ENCODE measurements at places on chromosomes 4 and X. TPM values are rescaled to one million over a fixed set of nuclear protein-coding genes. Genes with fewer than 3 reads are reported as not detected.

- no peak for DNase-seq
- H3K36me3 ChIP-seq = no peaks in the 10 kb centered on the region
- H3K4me3 ChIP-seq = no peak overlapping the region
- H3K4me1 ChIP-seq = peaks cover 17% of the 10 kb centered on the region
Observed at GRCh38 chr4:24372881-24373280, 211.5 kb downstream of the DHX15 start.

DNA sequence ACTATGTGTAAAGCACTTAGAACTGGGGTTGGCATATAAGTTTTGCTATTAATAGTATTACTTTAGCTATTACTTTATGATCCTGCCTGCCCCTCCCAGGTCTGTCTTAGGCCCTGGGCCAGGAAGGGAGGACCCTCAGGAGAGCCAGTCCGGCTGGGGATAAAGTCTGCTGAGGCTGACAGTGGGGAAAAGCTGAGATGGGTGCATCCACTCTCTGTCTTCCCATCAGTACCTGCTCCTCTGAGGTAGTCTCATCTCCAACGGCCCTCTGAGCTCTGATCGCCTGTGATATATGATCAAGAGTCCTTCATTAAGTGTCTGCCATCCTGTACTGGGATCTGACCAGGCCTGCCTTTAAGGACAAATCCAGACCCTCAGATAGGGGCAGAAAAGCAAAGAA, 156.5 kb upstream of the PJA1 start:
- no peaks in the 10 kb centered on the region for H3K4me1 ChIP-seq
- H3K36me3 ChIP-seq = no peaks in the 10 kb centered on the region
- no peaks in the 10 kb centered on the region for H3K27me3 ChIP-seq
- DNase-seq = no peak
- H3K27ac ChIP-seq = no peak overlapping the region

DNA sequence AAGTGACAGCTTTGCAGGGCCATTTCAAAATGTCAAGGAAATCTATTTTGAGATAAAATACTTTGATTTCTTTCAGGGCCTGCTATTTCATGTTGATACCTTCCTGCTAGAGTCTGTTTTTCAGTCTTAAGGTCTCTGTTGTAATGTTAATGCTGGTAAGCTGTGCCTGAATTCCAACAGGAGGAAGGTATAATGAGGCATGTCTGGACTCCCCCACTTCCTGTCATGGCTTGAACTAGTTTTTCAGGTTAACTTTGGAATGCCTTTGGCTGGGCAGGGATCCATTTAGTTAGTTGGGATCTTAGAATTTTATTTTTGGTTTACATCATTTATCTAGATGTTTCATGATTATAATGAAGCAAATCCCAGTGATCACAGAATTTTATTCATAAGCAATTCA, 279.0 kb downstream of the CFAP47 start:
- no peaks in the 10 kb centered on the region for H3K36me3 ChIP-seq
- H3K4me3 ChIP-seq = no peak overlapping the region
- no peak for DNase-seq
- H3K27me3 ChIP-seq = no peaks in the 10 kb centered on the region
- no peaks in the 10 kb centered on the region for H3K4me1 ChIP-seq

DNA sequence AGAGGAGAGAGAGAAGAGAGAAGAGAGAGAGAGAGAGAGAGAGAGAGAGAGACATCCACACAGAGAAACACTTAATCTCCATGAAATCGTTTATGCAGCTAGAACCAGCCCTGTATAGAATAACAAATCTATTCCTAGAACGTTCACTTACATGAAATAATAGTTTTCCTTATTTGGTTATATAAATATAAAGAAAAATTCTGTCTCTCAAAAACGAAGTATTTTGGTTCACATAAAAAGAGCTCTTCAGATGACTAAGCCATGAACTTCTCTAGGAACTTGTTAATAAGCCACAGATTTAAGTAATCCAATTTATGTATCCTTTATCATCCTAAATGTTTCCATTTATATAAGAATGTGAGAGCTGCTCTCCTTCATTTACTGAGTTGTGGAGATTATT, 1315.1 kb upstream of the PCDH7 start:
- DNase-seq = no peak
- no peaks in the 10 kb centered on the region for H3K36me3 ChIP-seq
- no peaks in the 10 kb centered on the region for H3K4me1 ChIP-seq
- H3K4me3 ChIP-seq = no peak overlapping the region
- H3K27me3 ChIP-seq = no peaks in the 10 kb centered on the region

- H3K27me3 ChIP-seq = no peaks in the 10 kb centered on the region
- no peak for DNase-seq
- H3K36me3 ChIP-seq = no peaks in the 10 kb centered on the region
- H3K4me1 ChIP-seq = no peaks in the 10 kb centered on the region
Observed at GRCh38 chrX:153496590-153496959, 1.8 kb downstream of the BGN start.

- H3K4me1 ChIP-seq = no peaks in the 10 kb centered on the region
- H3K27me3 ChIP-seq = no peaks in the 10 kb centered on the region
- DNase-seq = no peak
- H3K4me3 ChIP-seq = no peak overlapping the region
Observed at GRCh38 chrX:151370906-151371305, 26.1 kb upstream of the VMA21 start.

DNA sequence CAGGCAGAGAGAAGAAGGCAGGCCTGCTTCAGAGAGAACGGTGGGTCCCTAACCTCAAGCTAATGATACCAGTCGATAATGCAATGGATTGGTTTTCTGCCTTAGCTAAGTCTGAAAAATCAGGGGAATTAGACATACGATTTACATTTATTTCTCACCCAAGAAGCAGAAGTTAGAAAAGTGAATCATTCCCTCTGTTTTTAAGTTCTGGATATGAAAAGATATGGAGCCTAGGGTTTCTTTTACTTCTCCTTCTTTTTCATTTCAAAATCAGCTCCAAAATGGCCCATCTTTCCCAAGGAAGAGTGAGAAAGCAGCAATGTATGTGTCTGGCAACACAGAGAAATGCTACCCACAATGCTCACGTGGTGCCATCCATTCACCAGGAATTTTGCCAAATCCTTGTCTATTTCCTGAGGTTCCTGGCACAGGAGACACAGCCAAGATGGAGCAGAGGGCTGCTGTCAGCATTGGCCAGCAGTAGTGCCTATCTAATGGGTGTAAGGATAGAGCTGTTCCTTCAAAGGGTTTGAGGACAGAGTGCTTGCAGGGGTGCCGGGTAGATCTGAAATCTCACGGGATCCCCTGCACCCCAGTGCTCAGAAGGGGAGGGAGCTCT, 231.5 kb downstream of the MAML3 start:
- H3K4me1 ChIP-seq = no peaks in the 10 kb centered on the region
- no peak overlapping the region for H3K4me3 ChIP-seq
- H3K27me3 ChIP-seq = no peaks in the 10 kb centered on the region

DNA sequence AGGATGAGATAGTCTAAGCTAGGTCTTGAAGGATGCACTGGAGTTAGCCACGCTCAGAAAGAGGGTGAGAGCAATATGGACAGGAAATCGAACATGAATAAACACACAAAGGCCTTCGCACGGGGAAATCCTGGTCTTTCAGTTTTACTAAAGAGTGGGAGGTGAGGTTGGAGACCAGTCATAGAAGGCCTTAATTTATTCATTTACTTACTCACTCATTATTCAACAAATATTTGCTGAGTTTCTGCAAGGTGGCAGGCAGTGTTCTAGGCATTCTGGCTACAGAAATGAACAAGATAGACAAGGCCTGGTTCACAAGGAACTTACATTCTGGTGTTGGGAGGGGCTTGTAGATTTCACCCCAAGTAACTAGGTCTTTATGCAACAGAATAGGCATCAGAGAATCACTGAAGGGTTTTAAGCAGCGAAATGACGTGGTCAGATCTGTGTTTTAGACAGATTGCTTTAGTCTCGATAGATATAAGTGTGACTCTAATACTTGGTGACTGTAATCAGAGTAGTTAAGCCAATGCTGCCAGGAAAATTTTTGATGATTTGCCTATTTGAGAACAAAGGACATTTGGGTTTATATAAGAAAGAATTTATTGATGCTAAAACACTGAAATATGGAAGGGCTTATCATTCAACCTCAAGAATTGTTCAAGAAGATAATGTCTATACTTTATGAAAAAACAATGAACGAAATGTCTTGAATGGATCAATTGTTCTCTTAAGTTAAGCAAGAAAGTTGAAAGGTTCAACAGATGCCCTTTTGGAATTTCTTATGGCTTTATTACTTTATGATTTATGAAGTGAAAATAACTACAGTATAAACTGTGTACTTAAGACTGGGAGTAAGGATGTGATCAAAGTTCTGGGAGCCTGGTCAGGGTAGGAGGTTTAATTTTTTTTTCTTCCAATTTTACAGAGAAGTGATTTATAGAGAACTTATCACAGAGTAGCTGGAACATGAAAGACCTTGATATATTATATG, 184.4 kb upstream of the CASK start:
- no peaks in the 10 kb centered on the region for H3K27me3 ChIP-seq
- H3K27ac ChIP-seq = no peak overlapping the region

- no peak overlapping the region for H3K4me3 ChIP-seq
- no peak for DNase-seq
- no peak overlapping the region for H3K27ac ChIP-seq
- no peaks in the 10 kb centered on the region for H3K27me3 ChIP-seq
- no peaks in the 10 kb centered on the region for H3K36me3 ChIP-seq
- H3K4me1 ChIP-seq = no peaks in the 10 kb centered on the region
Observed at GRCh38 chr4:147909225-147909624, 177.3 kb downstream of the ARHGAP10 start.

DNA sequence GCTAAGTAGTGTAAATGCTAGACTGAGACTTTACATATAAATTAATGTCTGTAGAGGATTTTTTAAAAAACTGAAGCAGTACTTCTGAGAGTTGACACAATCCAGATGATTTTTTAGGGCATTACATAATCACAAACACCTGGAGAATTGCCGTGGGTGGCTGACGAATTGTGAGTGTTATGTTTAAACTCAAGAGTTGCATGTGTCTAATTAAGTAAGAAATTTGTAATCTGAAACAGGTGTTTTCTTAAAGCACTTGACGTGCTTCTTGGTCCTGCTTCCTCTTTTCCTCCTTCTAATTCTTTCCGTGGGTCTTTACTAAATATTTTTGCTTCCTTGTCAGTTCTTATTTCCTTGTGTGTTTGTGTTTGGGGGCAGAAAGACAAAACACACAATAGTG, 27.8 kb downstream of the PIR start:
- no peaks in the 10 kb centered on the region for H3K27me3 ChIP-seq
- DNase-seq = no peak
- H3K36me3 ChIP-seq = no peaks in the 10 kb centered on the region
- H3K4me1 ChIP-seq = no peaks in the 10 kb centered on the region
- no peak overlapping the region for H3K4me3 ChIP-seq

- no peaks in the 10 kb centered on the region for H3K4me1 ChIP-seq
- no peaks in the 10 kb centered on the region for H3K36me3 ChIP-seq
- DNase-seq = no peak
Observed at GRCh38 chr4:157075401-157075800, 549 bp upstream of the GLRB start.

DNA sequence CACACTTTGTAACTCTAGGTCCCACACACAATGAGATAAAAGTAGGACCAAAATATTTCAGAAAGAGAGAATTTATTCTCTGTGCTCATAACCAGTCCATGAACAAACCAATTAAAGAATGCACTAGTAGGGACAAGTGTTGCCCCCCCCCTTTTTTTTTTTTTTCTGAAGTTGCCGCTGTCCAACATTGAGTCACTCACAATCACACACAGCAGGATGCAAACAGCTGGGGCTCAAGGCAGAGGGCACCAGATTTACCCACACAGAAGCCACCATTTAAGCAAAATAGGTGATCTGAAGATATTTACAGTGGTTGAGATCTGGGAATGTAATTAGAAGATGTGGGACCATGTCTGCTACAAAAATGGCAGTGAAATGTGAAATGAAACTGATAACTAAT, 850.9 kb upstream of the SLIT2 start:
- no peaks in the 10 kb centered on the region for H3K27me3 ChIP-seq
- no peak overlapping the region for H3K4me3 ChIP-seq
- H3K27ac ChIP-seq = no peak overlapping the region
- no peaks in the 10 kb centered on the region for H3K36me3 ChIP-seq

DNA sequence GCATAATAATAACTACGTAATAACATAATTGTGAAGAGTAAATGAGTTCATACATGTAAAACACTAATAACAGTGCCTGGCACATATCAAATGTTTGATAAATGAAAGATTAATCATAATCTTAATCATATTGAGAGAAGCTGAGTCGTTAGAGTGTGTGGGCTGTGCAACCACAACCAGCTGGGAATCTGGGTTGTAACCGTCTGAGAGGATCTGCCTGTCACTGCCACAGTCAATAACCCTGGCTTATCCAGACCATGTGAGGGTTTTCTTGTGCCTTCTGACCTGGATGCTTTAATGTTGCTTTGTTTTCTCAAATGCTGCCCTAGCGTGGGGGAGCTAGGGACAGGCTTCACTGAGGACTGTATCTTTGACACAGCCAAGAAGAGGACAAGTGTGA, 73.9 kb downstream of the TRPC5 start:
- H3K27me3 ChIP-seq = no peaks in the 10 kb centered on the region
- no peaks in the 10 kb centered on the region for H3K36me3 ChIP-seq
- H3K4me1 ChIP-seq = no peaks in the 10 kb centered on the region
- no peak for DNase-seq
- H3K27ac ChIP-seq = no peak overlapping the region

GRCh38 chr4:129232589-129233337, 136.8 kb downstream of the C4orf33 start:
- no peaks in the 10 kb centered on the region for H3K4me1 ChIP-seq
- H3K27ac ChIP-seq = no peak overlapping the region
- DNase-seq = no peak
- no peaks in the 10 kb centered on the region for H3K36me3 ChIP-seq
- no peak overlapping the region for H3K4me3 ChIP-seq

- H3K27me3 ChIP-seq = no peaks in the 10 kb centered on the region
- no peak overlapping the region for H3K4me3 ChIP-seq
- no peak for DNase-seq
- H3K27ac ChIP-seq = no peak overlapping the region
Observed at GRCh38 chrX:121504153-121504552, 456.7 kb downstream of the GLUD2 start.

DNA sequence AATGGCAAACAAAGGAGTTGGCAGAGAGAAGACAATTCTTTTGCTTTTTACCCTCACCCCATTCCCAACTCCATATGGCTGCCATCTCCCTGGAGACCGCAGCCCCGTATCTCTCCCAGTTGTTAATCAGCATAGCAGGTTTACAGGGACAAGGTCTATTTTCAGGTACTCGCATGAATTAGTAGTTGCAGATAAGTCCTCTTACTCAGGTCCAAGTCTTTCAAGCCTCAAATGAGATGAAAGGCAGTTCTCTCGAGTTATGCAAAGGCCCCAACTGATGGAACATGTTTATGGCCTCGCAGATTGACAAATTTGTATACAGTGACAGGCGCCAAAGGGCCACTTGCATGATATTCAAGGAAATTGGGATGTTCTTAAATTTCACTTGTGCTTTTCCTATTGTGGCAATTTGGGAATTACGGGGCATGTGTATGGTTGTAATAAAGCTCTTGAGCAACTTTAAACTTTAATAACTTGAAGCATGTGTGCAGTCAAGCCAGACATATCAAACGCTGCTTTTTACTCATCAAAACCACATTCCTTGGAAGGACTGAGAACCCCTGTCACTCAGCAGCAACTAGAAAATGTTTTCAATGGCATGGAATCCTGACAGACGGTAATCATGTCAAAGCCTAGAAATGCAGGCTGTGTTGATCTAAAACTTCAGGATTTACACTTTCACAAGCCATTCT, 45.1 kb downstream of the KDR start:
- H3K27me3 ChIP-seq = no peaks in the 10 kb centered on the region
- DNase-seq = no peak
- H3K27ac ChIP-seq = no peak overlapping the region
- no peaks in the 10 kb centered on the region for H3K4me1 ChIP-seq

The PCYT1B gene
- total RNA-seq = 0.09 TPM

The RNF150 gene
- total RNA-seq = 1.8 TPM

The CA5B gene
- total RNA-seq = 3.8 TPM
